GM06990 (cell line): ENCODE measurements at places on chromosomes 7 and 10.
A peak's percentile ranks its signal among the peaks of the same experiment; 100 is the strongest.

- no peak for DNase-seq
Observed at GRCh38 chr10:100890141-100890672, 22.6 kb upstream of the SLF2 start.

GRCh38 chr10:120805014-120805812 is 45.9 kb upstream of the WDR11 start:
- no peak for DNase-seq

- DNase-seq, result no peak
Observed at GRCh38 chr10:100254191-100254590, 13.2 kb downstream of the CWF19L1 start.

DNA sequence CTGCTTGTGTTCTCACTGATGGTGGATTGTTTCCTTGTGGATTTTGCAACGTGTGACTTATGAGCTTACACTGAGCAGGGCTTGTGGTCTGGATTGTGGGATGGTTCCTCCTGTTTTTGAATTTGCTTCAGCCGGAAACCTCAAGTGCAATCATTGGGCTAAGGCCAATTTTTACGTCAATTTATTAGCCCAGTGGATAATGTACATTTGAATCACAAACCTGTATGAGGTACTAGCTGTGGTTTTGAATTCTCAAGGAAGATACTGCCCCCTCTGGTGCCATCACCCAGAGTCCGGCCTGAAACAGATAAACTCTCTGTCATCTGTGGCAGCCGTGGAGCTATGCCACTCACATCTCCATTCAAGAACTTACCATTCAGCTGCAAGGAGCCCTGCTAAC is 7.3 kb upstream of the ZNF777 start:
- no peak for DNase-seq

GRCh38 chr7:1716263-1717094 is 46.4 kb downstream of the ELFN1 start:
- DNase-seq, result no peak

GRCh38 chr7:39509436-39509835 is 56.8 kb upstream of the YAE1 start:
- DNase-seq, result no peak

- DNase-seq, result peak; percentile 11
Observed at GRCh38 chr7:17299483-17299991, 1.1 kb downstream of the AHR start.

DNA sequence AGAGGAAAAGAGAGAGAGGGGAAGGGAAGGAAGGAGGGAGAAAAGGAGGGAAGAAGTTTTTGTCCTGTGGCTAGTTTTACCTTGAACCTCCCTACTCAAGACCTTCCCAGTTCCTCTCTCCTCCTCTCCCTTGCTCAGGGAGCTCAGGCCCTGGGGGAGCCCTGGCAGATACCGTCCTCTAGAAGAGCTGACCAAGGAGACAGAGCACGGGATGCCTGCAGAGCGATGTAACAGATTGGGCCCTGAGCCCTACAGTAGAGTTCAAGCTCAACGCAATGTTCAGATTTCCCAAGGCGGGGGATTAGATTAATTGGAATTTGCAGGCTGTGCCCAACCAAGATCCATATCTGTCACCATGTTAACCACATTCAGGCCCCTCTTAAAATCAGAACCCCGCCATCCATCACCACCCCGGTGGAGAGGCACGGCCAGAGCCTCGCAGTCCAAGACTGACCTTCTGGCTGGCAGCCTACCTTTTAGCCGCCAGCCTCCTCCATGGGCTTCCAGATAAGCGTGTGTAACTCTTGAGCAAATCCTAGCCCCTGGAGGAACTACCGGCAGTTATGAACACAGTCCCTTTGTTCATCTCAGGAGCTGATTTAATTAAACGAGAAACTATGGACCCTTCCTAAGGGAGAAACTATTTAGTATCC is 70.6 kb downstream of the KCNMA1 start:
- DNase-seq, result no peak

- no peak for DNase-seq
Observed at GRCh38 chr7:94912085-94912484, 4.7 kb downstream of the PPP1R9A start.

- no peak for DNase-seq
Observed at GRCh38 chr10:132257271-132257670, 50.5 kb downstream of the STK32C start.

- DNase-seq, result no peak
Observed at GRCh38 chr7:158257001-158257400, 330.6 kb downstream of the PTPRN2 start.

- DNase-seq, result no peak
Observed at GRCh38 chr10:9636216-9636615, 1381.5 kb upstream of the CELF2 start.

DNA sequence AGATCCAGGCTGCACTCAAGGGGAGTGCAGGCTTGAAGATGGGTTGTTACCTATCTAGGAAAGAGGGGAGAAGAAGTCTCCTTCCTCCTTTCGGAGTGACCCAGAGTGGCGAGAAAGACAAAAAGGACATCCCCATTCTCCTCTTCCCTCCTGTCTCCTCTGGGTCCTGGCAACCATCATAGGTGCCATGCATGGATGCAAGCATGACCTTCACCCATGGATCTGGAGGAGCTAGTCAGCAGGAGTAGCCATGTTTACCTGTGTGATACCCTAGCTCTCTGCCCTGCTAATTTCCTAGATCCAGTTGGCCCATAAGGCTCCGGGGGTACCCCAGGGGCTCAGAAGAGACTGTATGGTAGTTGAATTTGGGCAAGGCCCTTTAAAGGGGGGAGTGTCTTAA is 17.2 kb upstream of the CROT start:
- DNase-seq, result no peak

GRCh38 chr10:80485946-80486764 is 32.0 kb downstream of the TSPAN14 start:
- no peak for DNase-seq

GRCh38 chr10:130000918-130001317 is 36.8 kb upstream of the EBF3 start:
- no peak for DNase-seq

DNA sequence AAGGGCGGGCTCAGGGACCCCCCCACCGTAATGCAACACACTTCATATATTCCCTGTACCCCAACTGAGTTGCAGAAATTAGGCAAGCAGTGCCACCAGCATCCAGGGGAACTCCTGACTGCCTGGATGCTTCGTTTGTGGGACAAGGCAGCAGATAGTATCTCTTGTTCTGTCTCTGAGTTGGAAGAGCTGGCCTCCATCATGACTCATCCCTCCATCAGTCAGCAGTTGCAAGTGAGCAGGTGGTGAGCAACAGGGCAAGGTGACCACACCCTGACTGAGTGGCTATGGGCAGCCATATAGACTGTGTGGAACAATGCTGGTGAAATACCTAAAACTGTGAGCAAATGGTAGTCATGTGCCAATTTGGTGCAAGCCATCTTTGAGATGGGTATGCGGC is 22.8 kb upstream of the ADAMTS14 start:
- DNase-seq, result no peak

- no peak for DNase-seq
Observed at GRCh38 chr7:30658479-30659074, 23.7 kb downstream of the CRHR2 start.

- DNase-seq, result peak; percentile 75
Observed at GRCh38 chr10:5443429-5443828, 31.1 kb downstream of the NET1 start.

DNA sequence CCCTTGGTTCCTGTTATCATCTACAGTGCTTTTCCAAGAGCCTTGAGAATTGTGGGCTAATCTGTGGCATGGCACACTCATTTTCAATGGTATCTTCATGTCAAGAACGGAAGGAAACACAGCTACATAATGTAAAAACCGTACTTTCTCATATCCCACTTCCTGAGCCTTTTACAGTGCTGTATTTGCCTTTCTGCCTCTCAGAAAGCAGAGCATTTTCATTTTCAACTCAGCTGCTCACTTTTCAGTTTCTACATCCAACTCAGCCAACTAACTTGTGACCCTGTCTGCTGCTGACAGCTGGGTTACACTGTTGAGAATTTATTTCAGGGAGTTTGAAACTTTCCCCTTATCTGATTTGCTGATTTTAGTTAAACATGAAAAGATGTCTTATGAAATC is 875.8 kb upstream of the KCND2 start:
- DNase-seq, result no peak

- DNase-seq, result no peak
Observed at GRCh38 chr10:59934701-59935100, 28.3 kb upstream of the CCDC6 start.

DNA sequence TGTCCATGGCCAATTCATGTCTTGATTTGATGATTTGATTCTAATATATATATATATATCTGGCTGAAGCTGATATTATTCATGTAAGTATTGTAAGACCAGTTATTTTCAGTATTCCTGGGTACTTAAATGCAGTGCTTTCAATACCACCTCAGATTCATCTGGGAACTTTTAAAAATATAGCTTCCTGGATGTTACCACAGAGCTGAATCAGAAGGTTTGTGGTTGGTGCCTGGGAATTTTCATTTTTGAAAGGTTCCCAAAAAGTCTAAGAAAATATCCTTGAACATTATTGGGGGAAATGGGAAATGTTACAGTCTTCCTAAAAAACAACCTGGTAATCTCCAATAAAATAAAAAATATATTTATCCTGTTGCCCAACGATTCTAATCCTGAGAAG is 10.7 kb upstream of the PPP3CB start:
- DNase-seq, result no peak

GRCh38 chr10:114990586-114990985 is 52.6 kb downstream of the TRUB1 start:
- no peak for DNase-seq

DNA sequence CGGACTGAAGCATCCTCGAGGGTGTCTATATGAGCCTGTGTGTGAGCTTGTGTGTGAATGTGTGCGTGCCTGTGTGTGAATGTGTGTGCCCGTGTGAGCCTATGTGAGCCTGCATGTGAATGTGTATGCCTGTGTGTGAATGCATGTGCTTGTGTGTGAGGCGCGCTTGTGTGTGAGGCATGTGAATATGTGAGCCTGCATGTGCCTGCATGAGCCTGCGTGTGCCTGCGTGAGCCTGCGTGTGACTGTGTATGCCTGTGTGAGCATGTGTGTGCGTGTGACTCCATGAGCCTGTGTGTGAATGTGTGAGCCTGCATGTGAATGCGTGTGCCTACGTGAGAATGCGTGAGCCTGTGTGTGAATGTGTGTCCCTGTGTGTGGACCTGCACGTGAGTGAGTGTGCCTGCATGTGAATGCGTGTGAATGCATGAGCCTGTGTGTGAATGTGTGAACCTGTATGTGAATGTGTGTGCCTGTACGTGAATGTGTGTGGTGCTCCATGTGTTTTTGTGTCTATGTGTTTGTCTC is 33.4 kb downstream of the PDGFA start:
- no peak for DNase-seq
